ENCODE measurements at places on chromosomes 16 and 17.

DNA sequence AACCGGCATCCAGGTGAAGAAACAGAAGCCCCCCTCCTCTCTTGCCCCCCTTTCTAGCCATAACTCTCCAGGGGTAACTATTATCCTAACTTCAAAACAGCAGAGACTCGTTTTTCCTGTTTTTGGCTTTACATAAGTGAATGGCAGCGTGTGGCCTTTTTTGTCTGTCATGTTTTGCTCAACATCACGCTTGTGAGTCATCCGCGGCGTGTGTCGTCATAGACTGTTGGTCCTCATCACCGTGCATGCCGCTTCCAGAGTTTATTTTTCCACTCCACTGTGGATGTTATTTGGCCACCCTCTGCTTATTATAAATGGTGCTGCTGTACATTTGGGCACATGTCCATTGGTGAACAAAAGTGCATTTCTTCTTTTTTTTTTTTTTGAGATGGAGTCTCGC, 52.6 kb downstream of the ERN1 start:
- DNase-seq, result no peak

GRCh38 chr16:3612510-3613466, 1.4 kb upstream of the SLX4 start:
- no peak for DNase-seq

DNA sequence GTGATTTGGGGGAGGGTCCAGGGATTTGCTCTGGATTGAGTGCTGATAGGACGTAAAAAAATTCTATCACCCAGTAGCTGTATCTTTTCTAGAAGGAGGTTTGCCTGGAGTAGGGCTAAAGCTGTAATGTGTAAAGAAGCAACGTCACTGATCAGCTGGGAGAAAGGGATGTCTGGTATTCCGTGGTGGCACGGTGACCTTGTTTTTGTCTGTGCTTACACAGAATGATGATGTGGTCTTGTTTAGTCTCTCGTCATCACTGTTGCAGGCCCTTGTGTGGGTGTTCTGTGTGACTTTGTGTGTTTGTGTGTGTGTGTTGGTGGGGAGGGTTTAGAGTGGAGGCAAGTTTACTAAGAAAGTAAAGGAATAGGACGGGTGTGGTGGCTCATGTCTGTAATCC, 22.5 kb upstream of the ARHGAP17 start:
- no peak for DNase-seq

DNA sequence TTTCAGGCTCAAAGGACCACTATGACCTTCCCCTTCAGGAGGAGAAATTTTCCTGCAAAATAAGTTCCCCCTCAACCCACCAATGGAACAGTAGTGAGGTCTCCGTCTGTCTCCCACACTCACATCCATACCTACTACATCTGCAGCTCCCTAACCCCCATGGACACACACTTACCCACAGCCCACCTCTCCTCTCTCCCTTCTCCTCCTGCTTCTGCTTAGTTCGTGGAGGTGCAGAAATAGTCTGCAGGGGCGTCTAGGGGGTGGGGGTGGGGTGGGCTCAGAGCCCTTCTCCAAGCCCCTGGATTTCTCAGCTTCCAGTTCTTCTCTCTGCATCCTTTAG, 8.9 kb downstream of the HOXB4 start:
- DNase-seq, result no peak

DNA sequence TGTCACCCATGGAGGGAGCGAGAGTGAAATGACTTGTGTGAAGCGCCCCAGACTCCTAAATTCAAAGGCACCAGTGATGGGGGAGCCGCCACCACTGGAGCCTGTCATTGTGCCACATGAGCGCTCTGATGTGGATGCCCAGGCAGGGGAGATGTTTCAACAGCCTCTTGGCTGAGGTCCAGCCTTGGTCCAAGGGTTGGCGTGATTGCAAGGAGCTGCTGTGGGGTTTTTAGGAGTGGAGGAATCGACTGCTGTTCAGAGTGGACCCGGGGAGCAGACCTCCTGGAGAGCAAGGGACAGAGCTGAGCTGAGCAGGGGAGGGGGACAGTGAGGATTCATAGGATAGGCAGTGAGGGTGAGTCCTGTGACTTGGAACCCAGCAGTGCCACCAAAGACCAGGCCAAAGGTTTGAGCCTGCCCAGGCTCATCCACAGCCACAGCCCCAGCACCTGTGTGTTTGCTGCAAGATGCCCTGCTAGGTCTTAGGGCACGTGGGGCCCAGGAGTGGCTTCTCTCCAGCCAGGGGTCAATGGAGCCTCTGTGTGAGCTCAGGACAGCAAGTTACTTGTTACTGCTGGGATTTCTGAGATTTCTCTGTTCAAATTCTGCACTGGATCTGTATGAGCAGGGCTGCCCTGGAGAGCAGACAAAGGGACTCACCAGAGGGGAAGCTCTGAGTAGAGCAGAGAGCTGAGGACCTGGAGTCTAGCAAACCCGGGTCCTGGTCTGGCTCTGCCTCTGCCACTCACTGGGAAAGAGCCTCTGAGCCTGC, 20.3 kb downstream of the RHBDL3 start:
- DNase-seq, result no peak

- no peak for DNase-seq
Measured at GRCh38 chr17:47742319-47743181, 9.5 kb downstream of the TBX21 start.

- no peak for DNase-seq
Measured at GRCh38 chr17:14747603-14747950, 446.7 kb downstream of the HS3ST3B1 start.

DNA sequence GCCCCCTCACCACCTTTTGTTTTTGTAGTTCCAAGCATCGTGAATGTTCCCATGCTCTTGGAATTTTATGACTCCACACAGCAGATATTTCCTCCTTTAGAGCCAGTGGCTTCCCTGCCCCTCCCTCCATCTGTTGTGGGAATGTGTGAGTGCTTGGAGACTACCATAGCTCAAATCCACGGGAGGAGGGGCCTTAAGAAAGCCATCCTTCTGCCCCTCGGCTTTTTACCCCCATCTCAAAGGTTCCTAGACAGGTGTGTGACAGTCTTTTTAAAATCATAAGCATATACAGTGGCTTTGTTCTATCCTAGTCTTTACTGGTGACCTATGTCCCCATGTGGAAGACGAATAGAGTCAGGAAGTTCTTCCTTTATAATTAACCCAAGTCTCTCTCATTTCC, 47.2 kb downstream of the YPEL2 start:
- DNase-seq, result no peak

DNA sequence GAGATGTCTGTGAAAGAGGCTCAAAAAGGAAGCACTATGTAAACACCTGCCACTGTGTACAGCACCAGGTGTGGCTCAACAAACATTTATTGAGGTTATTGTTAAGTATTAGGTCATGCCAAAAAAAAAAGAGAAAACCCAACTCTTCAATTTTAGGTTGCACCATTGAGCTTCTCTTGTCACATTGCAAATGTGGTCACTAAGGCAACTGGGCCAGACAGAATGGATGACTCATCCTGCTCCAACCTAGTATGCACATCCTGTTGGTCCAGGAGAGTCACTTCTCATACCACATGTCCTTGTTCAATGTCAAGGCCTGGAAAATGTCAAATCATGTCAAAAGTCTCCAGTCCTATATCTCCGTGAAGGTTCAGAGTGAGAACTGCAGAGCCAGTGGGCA, 25.0 kb downstream of the HOXB1 start:
- no peak for DNase-seq
